Transverse colon (tissue), 4 donors: ENCODE measurements at places on chromosomes 2 and 18.

DNA sequence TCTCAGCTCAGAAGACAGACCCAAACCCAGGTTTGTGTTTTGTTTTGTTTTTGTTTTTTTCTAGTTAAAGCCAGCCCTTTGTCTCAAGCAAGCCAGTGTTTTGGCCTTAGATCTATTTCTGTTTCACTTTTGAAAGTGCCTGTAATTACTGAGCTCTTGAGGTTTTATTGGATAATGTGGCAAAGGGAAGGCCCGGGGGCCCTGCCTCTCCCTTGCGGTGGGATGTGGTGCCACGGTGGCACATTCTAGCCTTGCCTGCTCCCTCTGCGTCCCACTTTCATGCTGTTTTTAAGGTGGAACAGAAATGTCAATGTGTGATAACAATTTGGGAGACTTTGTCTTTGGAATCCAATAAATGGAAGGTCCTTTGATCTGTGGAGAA is 2.5 kb downstream of the HPCAL1 start:
- no peak for DNase-seq

GRCh38 chr2:7009207-7009911 is 92.1 kb downstream of the RNF144A start:
- no peak for DNase-seq

GRCh38 chr2:112591413-112591812 is 7.0 kb downstream of the CHCHD5 start:
- no peak for DNase-seq

DNA sequence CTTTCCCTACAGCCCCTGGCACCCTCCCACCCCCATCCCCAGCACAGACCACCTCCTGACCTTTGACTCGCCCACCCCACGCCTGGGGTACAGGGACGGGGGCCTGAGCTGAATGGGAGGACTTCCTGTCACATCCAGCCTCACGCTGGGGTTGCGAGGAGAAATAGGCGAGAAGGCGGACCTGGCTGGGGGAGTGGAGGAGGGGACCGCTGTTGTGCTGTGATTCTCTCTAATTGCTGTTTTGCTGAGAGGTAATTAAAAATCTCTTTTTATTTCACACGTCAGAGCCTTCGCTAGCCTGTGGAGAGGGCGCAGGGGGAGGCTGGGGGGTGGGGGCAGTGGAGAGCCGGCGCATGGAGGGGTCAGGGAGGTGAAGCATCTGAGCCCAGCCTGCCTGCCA is 9.7 kb upstream of the ECEL1 start:
- no peak for DNase-seq

DNA sequence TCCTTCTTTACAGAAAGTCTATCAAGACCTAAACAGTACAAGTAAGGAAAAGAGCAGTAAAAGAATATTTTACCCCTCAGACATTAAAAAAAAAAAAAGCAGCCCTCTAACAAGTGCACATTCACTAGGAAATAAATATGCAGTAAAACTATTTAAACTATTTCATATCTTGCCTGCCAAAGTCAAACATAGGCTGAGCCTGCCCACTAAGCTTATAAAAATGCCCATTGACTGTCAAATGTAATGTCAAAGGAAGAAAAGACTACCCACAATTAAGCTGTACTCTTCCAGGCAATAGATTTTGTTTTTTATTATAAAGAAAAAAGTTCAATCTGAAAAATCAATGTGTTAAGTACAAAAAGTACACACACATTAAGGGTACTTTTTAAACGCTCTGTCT is 11.8 kb downstream of the ALS2 start:
- DNase-seq, result no peak

GRCh38 chr18:74019864-74020263 is 127.8 kb downstream of the FBXO15 start:
- no peak for DNase-seq

GRCh38 chr2:221166292-221166691 is 405.8 kb downstream of the EPHA4 start:
- no peak for DNase-seq

DNA sequence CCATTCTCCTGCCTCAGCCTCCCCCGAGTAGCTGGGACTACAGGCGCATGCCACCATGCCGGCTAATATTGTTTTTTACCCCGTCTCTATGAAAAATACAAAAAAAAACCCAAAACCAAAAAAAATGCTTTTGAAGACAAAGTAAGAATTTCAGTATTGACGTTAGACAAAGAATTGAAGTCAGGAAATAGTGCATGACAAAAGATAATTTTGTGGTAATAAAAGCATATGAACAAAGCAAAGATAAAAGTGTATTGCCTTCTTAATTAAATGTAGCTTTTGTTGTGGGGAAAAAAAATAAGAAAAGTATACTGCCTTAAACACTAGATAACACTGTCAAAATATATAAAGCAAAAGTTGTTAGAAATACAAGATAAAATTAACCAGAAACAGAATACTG is 86.8 kb downstream of the ANKRD12 start:
- DNase-seq, result no peak

- no peak for DNase-seq
These were observed 195.4 kb downstream of the SPP2 start for GRCh38 chr2:234245945-234246344.

GRCh38 chr2:237967463-237967951 is 693 bp downstream of the UBE2F start:
- peak; percentile 27 for DNase-seq

DNA sequence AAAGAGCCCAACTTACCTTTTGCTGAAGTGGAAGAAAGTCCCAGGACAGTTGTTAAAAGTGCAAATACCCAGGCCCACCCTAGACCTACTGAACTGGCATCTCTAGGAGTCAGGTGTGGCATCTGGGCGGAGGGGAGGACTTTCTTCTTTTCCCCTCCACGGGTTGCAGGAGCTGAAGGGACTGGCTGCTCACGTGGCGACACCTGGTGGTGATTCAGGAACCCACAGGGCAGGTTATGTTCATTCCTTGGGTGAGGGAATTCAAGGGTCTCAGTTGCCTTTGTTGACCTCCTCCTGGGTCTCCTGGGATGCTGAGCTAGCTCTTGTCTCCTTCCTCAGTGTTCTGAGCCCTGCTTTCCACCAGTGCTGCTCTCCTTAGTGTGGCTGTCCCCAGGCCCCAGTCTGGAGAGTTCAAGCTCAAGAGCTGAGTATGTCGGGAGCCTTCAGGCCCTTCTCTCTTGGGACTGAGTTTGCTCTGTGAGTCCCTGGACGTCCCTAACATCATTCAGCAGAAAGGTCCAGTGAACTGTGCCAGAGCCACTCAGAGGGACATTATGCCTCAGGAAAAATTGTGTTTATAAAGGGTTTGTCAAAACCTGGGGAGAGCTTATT is 56.9 kb downstream of the DYSF start:
- DNase-seq, result peak; percentile 70
